ENCODE measurements at places on chromosomes 12 and 14.

DNA sequence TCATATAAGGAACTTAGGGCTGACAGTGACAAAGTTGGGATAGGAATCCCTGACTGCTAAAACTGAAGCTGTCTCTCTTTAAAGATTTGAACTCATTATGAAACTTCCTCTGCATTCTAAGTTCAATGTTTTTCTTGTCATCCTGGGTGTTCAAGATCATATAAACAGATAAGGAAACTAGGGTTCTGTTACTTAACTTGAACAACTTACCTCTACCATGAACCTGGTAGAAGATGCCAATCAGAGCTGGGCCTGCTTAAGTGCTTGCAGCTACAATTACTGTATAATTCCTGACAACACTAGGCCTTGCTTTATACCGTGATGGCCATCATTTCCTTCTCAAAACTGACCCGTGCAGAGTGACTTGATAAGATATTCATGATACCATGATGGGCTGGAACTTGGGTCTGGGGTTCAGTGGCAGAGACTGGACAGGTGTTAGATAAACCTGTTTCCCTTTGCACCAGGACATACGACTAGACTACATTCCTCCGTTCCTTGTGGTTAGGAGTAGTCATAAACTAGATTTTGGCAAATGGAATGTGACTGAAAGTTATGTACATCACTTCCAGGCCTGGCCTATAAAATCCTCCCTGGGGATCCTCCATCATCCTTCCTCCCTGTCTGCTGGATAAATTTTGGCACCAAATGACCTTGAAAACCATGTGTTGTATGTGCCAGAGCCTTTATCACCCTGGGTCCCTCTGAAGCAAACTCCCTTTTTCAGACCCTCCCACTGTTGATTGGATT is 172.2 kb upstream of the PRICKLE1 start:
- no peak for DNase-seq

- DNase-seq: no peak
Measured at GRCh38 chr12:3717283-3717898, 35.5 kb downstream of the CRACR2A start.

DNA sequence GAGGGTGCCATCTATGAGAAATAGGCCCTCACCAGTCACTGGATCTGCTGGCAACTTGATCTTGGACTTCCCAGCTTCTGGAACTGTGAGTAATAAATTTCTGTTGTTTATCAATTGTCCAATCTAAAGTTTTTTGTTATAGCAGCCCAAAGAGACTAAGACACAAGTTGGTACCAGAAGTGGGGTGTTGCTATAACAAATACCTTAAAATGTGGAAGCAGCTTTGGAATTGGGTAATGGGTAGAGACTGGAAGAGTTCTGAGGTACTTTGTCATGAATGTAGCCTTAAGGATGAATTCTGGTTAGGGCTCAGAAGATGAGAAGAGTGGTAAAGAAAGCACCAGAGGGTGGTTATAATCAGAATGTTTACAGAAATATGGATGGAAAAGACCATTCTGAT is 21.5 kb downstream of the GMFB start:
- DNase-seq: no peak

- DNase-seq: no peak
Measured at GRCh38 chr12:116969615-116970585, 59.1 kb downstream of the FBXW8 start.

DNA sequence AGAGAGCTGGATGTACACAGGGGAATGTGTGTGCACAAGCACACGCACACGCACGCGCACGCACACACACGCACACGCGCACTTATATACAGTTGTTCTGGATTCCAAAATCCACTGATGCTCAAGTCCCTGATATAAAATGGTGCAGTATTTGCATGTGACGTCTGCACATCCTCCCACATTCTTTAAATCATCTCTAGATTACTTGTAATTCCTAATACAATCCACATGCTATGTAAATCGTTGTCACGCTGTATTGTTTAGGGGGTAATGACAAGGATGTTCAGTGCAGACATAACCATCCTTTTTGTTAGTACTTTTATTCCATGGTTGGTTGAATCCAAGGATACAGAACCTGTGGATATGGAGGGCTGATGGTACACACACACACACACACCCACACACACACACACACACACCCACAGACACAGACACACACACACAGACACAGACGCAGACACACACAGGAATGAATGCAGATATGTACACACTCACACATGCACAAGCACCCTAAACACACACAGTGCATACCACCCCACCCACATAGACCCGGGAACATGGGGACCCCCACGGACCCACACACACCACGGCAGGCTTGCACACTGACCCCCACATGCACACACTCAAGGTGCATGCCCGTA is 188.5 kb upstream of the PRMT8 start:
- no peak for DNase-seq

DNA sequence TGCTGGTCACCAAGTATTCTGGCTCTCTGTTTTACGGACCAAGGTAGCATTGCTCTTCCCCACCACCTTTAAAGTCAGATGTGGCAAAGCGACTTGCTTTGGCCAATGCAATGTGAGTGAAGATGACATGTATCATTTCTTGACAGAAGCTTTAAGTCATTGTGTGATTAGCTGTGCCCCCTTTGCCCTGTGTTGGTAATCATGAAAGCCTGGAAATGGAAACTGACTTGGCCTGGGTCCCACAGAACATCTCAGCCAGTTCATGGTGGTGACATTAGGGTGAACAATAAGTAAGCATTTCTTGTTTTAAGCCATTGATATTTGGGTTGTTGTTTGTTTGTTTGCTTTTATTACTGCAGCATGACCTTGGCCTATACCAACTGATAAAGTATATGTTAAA is 15.9 kb upstream of the YLPM1 start:
- no peak for DNase-seq

GRCh38 chr12:29216266-29216665 is 67.2 kb downstream of the FAR2 start:
- no peak for DNase-seq
